ENCODE measurements at places on chromosomes 11 and 22.

- no peak for DNase-seq
Observed at GRCh38 chr22:47593291-47593690, 830.8 kb downstream of the TBC1D22A start.

DNA sequence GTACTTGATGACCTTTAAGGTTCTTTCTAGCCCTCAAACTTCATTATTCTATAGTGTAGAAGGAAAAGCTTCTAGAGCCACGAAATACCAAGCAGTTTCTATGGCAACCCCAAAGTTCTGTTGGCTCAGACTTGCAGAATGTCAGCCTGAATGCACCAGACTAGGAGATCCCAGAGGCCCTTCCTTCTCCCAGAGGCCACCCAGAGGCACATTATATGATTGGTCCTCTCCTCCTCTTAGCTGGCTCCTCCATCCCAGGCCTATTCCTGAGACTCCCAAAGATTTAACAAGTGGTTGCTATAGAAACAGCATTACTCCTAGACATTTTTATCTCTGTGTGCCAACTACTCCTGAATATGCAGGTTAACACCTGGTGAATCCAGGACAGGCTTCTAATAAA lies 69.2 kb upstream of the CCDC90B start:
- DNase-seq = no peak

- DNase-seq = peak; percentile 6
Observed at GRCh38 chr11:131154351-131154750, 216.1 kb upstream of the NTM start.

DNA sequence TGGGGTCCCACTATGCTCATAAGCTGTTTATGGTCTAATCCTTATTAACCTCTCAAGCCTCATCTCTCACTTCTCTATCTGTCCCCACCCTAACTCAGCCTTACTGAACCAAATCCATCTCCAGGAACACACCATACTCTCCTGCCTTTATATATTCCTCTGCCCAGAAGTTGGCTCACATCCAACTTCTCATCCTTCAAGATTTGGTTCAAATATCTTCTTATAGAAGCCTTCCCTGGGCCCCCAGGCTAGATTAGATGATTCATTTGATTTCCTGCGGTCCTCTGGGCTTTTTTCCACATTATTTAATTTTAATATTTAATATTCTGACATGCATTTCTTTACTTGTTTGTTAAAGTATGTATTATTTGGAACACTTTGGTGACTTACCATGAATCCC lies 23.2 kb downstream of the MEI1 start:
- DNase-seq = peak; percentile 9

GRCh38 chr11:95599959-95600586 lies 189.5 kb downstream of the FAM76B start:
- DNase-seq = no peak

DNA sequence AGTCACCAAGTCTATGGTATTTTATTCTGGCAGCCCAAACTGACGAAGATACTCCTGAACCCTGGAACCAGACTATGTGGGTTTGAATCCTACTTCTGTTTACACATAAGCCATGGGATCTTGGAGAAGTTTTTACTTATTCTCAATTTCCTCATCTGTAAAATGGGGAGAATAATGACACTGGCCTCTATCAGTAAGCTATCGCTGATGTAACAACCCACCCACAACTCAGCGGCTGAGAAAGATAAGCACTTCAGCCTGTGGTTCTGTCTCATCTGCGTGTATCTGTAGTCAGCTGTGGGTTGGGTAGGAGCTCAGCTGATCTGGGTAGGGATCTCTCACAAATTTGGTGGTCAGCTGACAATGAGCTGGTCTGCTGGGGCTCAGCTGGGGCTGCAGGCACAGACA lies 68.0 kb upstream of the ALX4 start:
- DNase-seq = no peak

DNA sequence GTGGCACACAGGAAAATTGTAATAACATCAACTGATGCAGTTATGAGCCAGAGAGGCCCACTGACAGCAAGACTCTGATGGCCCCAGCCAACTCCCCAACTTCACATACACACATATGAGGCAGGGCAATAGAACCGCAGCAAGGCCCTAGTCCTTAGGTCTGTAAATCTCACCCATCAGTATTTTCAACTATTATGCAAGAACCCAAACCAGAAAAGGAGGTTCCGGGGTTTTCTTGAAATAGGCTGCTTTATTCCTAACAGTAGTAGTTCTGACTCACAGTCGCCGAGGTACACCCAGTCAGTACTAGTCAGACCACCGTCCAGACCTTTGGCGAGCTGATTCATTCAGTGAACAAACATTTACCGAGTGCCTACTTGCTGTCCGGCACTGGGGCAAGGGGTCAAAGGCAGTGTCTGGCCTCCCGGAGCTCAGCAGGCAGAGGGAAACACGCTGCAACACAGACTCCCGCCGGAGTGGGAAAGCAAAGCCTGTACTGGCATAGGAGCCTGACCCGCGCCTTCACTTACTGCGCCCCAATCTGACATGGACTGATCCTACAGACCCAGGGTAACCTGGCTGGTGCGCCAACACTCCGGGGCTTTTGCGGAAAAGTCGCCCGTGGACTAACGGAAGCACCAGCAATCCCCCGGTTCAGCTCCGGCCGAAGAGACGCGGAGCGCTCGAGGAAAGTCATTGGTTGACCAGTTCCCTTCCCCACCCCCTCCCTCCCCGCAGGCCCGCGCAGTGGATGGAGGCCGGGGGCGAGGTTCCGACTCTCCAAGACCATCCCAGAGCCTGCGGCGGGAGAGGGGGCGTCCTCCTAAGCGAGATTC lies 1.3 kb downstream of the PLEKHA7 start:
- DNase-seq = peak; percentile 34

DNA sequence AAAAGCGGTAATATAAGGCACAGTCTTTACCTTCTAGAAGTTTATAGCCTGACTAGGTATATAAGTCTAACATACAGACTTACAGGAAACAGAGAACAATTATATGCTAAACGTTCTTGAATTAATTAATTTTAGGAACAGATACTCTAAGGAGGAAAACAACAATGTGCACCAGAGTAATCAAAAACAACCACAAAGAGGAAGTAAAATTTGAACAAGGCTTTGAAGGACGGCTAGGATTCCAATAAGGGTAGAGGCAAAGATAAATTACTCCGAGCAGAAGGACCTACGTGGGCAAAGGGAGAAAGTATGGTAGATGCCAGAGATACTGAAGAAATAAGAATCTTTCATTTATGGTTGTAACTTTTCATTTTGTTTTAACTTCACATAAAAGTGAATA lies 54.4 kb downstream of the ENTHD1 start:
- no peak for DNase-seq

DNA sequence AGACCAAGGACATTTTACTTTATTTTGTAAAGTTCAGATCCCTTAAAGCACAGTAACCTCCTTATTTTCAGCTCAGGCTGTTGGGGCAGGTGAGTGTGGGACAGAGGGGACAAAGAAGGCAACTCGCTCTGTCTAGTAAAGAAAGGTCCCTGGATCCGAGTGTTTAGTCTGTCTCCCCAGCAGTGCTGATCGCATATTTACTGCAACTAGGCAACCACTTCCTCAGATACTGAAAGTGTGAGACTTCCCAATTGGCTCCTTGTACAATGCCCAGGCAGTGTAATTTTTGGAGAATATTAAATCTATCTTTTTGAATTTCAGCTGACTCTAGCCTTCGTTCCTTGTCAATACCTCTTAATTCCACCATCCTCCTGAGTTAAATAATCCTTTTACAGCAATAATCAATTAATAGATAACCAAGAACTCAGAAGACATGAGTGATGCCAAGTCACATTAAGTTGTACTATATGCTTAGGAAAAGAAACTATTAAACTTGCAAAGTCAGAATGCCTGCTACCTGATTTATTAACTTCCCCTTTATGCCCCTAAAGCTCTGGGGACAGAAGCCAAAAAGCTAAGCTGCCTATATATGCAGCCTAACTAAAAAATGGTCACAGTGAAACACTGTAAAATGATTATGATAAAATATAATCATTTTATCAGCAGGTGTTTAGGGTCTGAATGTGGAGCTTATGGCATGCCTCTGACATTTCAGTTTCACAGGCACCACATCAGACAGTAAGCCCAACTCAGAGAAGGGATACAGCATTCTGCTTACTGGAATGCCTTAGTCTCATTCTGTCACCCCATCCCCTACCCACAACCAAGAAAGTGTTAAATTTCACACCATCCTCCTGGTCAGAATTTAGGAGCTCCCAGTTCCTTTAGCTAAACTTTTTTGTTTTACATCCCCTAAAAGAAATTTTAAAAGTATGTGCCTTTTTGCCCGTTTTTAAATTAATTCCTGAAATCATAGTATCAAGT lies 138.7 kb downstream of the TRIM44 start:
- no peak for DNase-seq

DNA sequence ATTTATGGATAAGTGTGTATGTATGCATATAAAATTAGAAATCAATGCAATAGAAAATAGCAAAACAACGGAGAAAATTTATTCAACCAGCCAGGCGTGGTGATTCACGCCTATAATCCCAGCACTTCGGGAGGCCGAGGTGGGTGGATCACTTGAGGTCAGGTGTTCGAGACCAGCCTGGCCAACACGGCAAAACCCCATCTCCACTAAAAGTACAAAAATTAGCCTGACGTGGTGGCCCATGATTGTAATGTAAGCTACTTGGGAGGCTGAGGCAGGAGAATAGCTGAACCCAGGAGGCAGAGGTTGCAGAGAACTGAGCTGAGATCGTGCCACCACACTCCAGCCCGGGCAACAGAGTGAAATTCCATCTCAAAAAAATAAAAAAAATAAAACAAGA lies 5.5 kb downstream of the KRTAP5-6 start:
- DNase-seq = no peak

DNA sequence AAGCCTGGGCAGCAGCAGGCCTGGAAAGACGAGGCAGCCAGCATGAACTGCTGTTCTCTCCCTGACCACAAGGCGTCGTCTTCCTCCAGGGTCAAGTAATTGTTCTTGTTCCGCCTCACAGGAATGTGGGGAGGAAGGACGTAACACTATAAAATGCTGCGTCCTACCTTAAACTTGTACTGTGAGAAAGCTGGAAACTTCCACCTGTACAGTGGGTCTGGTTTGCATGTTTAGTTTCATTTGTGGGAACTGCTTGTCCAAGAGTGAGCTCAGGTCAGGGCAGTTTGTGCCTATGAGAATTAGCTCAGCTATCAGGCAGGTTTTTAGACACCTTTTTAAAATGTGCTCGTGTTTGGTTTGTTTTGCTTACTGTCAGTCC lies 55.2 kb downstream of the PANX1 start:
- DNase-seq = peak; percentile 47

DNA sequence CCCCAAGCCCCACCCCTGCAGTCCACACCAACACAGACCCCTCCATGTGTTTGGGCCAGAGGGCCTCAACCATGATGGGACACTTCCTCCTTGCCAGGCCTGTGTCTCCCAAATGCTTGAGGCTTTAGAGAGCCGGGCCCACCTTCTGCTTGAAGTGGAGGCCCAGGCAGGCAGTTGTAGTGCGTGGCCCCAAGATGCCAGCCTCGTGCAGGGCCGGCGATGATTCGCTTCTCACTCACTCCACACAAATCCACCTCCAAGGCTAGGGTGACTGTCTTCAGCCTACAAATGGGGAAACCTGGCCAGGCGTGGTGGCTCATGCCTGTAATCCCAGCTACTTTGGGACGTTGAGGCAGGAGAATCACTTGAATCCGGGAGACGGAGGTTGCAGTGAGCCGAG lies 5.7 kb downstream of the PRR5 start:
- peak; percentile 59 for DNase-seq

DNA sequence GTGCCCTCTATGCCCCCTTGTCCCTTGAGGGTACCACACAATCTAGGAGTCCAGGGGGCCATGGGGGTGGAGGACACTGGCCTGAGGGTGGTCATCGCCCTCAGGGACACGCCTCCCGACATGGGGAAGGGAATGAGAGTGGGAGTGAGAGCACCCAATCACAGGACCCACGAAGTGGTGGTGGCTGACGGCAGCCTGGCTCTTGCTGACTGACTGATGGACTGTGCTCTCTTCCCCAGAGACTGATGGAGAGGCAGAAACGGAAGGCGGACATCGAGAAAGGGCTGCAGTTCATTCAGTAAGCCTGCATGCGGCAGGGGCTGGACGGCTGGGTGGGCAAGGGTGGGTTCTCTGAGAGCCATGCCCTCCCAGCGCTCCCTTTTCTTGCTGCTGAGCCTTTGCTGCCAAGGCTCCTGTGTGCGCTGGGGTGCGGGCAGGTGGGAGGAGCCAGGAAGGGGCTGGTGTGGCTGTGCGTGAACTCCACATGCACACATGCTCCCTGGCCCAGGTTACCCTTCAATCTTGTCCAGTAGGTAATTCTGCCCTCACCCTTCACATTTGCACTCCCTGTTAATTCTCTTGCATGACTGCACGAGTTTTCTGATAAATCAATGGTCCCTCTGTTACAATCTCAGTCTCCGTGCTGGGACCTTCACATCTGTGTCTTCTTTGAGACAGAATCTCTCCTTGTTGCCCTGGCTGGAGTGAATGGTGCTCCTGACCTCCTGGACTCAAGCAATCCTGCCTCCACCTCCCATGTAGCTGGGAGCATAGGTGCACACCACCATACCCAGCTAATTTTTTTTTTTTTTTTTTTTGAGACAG lies 19.3 kb downstream of the ZC3H7B start:
- DNase-seq = no peak

DNA sequence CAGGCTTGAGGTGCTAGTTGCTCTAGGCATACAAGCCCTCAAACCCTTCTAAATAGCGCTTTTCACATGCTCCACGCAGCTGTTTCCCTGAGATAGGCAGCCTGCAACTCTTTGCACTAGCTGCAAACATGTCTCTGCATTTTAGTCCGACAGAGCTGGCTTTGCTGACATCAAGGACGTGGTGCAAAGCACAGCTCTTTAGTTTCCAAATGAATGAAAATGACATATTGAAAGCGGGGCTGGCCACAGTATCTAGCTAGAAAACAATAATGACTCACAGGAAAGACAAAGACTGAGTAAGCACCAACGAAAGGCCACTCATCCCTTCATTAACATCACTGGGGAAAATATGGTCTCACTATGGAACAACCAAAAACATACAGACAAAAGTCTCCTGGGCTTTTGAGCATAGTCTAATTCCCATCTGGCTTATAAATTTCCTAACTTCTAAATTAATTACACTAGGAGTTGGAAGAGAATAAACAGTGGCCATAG lies 15.3 kb upstream of the ZC3H12C start:
- peak; percentile 71 for DNase-seq

DNA sequence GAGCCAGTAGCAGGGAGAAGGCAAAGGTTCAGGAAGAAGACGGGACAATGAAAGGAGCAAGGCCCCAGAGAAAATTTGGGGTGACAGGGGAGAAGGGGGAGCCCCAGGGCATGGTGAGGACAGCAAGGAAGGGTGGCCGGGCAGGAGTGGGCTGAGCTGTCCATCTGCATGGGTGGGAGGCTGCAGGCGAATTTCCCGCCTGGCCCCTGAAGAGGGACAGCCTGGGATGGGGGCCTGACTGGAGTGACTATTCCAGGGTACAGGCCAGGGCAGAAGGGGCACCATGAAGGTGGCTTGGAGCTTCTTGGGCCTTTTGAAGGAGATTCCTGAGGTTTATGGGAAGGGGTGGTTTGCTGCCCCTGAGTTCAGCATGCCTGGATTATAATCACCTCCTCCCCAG lies 56.2 kb downstream of the WNT11 start:
- DNase-seq = no peak

DNA sequence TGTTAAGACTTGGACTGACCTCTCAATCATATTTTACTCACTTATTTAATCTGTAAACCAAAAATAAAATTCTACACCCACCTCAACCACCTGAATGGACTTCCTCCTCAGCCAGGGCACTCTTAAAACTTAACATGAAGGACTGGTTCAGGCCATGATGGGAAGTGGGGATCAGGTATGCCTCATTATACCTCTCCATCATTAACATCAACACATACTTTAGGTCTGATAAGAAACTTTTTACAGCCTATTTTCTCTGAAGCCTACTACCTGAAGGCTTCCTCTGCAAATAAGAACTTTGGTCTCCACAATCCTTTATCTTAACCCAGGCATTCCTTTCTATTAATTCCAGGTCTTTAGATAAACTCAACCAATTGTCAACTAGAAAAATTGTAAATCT lies 390.0 kb downstream of the AASDHPPT start:
- DNase-seq = no peak
